ENCODE measurements at places on chromosomes 5 and 9.

- DNase-seq: no peak
These were observed 46.4 kb upstream of the PRRC2B start for GRCh38 chr9:131347376-131348020.

GRCh38 chr5:132011622-132012343, at the start of gene ACSL6:
TSS of gene ACSL6 (minus strand) at chr5:132011658. CDS start at chr5:132011553, 105 bp downstream.
- peak; percentile 38 for DNase-seq

GRCh38 chr5:106882035-106882434, 788.7 kb downstream of the EFNA5 start:
- no peak for DNase-seq

GRCh38 chr5:96220610-96221390, 212.2 kb downstream of the PCSK1 start:
- no peak for DNase-seq

- DNase-seq: no peak
These were observed 36.1 kb downstream of the PAPPA start for GRCh38 chr9:116189683-116190082.

GRCh38 chr9:90839183-90839728, 37.6 kb downstream of the SYK start:
- DNase-seq: no peak

GRCh38 chr5:178267245-178267644, 34.6 kb upstream of the PHYKPL start:
- no peak for DNase-seq

DNA sequence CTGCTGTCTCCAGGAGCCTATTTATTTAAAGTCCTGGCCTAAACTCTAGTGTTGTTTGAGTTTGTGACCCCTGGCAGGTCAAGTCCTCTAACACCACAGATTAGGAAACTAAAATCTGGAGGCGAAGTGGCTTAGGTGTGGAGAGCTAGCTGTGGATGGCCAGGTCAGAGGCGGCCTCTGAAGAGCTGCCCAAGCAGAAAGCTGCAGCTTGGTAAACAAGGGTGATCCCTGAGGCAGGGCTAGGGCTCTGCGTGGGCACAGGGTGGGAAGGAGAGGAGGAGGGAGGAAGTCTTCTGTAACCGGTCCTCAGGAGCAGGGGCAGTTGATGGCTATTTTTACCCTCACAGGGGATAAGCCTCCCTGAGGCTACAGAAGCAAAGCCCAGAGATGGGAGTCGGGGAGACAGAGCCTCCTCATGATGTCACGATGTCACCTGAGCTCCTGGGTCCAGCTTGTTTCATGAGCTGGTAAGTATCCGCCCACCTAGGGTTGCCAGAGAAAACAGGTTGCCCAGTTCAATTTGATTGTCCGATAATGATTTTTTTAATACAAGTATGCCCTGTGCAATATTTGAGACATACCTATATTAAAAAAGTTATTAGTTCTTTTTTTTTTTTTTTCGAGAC, 25.9 kb upstream of the BOD1 start:
- DNase-seq: no peak

DNA sequence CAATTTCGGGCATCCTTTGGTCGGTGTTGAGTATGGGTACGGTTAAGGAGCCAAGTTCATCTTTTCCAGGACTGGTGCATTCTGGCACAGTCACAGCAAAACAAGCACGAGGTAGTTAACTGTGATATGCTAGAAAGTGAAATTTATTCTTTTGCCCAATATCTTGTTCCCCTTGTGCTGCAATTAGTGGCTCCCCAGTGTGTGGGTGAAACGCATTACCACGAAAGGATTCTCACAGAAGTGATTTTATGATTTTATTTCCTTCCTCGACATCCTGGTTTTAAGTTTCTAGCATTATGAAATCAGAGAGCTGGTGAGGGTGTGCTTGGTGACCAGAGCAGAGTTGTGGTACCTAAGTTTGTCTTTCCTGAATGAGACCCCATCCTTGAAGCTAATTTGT, 1.5 kb downstream of the FRMPD1 start:
- no peak for DNase-seq

DNA sequence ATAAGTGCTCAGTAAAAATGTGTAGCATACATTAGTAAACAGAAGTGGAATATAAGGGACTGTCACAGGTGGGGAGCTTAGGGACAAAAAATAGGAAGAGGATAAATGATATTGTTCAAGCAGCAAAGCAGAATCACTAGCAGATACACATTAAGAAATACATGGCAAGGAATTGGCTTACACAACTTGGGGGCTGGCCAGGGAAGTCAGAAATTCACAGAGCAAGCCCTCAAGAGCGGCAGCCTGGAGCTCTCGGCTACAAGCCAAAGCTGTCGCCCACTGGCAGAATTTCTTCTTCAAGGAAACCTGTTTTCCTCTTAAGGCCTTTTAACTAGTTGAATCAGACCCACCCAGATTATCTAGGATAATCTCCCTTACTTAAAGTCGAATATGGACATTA, 73.0 kb upstream of the SMIM23 start:
- DNase-seq: no peak

GRCh38 chr5:89418407-89419085, 535.6 kb upstream of the MEF2C start:
- no peak for DNase-seq

DNA sequence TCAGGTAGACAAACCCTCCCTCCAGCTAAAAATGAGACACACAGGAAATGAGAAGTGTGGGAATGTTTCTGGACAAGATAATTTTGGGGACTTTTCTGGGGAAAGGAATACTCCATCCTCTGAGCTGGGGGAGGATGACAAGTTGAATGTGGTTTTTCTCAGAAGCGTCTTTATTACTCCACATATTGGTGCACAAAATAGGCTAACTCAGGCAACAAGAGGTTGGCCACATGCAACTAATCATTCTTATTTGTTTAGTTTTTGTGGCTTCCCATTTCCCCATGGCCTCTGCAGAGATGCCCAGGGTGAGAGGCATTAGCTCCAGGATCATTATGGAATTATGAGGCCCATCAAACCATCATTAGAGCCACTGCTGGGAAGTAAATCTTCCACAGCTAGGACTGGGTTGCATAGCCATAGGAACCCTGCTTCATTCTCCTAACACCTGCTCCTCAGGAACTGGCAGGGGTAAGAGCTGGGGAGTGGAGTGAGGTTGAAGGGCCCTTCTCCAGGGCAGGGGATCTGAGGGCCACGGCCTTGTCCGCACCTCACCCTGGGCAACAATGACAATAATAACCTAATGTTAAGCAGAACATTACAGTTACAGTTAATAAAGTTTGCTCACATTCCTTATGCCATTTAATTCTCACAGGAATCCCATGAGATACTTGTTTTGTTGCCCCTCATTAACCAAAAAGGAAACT, 9.3 kb upstream of the SIL1 start:
- DNase-seq: no peak

DNA sequence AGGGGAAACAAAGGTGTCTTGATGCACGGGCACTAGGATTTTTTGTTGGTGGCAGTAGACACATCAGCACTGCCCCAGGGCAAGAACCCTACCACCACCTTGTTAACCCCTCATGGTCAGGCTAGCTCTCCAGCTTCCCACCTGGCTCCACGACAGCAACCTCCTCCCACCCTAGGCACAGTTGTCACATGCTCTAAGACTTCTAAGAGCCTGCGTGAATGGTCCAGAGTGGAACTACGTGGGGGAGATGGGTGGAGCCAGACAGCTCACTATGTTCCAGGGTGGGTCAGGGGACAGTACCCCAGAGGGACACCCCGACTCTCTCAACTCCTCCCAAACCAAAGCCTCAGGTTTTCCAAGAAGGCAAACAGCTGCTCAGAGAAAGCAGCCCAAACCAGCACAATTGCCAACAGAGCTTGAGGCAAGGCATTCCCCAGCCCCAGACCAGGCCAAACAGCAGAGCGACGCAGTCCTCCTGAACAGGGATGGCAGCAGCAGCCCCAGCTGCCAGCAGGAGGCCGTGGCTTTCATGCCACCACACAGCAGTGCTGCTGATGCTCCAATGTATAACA, 78.0 kb downstream of the NRG2 start:
- no peak for DNase-seq

- no peak for DNase-seq
These were observed 44.1 kb downstream of the TJP2 start for GRCh38 chr9:69218166-69218565.

DNA sequence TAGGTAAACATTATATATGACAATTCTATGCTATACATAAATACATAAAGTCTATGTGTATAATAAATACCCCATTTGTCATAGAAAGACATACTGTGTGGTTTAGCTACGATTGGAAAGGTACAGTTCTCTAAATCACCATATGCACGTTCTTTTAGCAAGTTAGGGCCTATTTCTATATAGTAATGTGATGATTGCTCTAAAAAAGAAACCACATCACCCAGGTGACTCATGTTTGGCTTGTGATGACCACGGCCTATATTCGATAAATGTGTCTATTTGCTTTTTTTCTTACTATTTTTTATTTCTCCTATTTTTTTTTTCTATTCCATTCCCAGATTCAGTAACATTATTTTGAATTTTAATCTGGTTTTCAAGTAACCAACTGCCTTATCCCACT, 34.7 kb downstream of the RETREG1 start:
- no peak for DNase-seq

GRCh38 chr9:125493881-125494652, 212.9 kb downstream of the MAPKAP1 start:
- DNase-seq: no peak

DNA sequence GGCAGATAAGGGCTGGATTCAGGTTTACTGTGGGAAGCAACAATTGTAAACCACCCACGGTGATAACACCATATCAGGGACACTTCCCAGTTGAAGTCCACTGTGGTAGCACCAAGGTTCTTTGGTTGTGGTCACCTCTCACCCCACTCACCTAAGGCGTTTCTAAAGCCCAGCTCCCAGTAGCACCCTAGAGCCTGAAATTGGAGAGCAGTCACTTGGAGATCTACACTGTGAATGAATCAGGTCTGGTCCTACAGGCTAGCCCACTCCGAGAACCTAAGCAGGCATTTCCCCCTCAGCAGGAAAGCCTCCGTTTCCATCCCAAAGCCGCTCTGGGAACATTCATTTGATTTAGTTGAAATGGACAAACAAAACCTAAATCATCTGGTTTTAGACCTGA, 191.3 kb downstream of the TTC39B start:
- DNase-seq: no peak

GRCh38 chr5:56585999-56586691, 229.2 kb upstream of the MAP3K1 start:
- no peak for DNase-seq

DNA sequence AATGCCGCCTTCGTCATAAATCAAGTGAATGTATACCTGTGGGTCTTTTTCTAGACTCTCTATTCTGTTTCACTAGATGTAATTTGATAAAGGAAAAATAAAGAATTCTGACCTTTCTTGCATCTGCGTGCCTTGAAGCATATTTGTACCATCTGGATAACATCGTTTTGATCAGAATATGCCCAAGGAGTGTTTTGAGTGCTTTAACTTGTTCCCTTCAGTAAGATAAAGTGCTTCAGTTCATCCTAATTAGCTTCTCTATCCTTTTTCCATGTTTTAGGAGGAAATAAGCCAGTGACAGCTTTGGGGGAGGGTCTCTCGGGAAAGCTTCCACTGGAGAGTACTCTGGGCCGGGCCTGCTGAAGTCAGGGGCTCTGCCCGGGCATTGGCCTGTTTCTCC, 113.5 kb upstream of the DAP start:
- no peak for DNase-seq

DNA sequence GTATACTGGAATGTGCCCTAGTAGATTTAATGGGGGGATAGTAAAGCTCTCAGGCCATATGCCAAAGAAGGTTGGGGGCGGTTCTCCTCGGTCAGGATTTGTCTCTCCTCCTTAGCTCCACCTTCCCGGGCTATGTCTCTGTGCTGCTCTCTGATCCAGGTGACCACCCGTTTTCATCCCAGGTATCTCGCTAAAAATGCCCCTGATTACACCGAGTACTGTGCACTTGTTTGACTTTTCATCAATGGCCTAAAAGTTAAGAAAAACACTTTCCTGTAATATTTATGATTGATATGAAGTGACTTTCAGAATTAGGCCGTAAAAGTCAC, 724 bp downstream of the NDUFS6 start:
- no peak for DNase-seq

- DNase-seq: no peak
These were observed 36.1 kb downstream of the TLE1 start for GRCh38 chr9:81653240-81653639.

DNA sequence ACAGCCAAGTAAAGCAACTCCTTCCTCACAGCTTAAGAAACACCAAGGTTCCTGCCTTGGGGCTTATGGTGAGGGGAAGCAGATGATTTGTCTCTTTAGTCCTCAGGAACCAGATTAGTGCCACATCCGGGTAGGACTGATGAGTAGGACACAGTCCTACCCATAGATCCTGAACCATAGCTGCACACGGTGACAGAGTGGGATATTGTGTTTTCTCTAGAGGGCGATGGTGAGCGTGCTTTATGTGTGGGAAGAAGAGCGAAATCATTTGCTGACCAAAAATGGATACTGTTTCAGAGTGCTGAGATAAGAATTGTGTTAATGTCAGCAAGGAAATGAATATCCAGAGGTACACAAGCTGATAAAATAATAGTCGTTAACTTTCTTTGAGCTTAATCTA, 209.0 kb upstream of the FBXL7 start:
- DNase-seq: no peak

GRCh38 chr9:89941875-89942274, 337.1 kb downstream of the GADD45G start:
- no peak for DNase-seq

- no peak for DNase-seq
These were observed 106.6 kb downstream of the PLCXD3 start for GRCh38 chr5:41403846-41404245.

GRCh38 chr5:175129619-175130018, 314.4 kb downstream of the DRD1 start:
- no peak for DNase-seq

- no peak for DNase-seq
These were observed 60.7 kb downstream of the MAN2A1 start for GRCh38 chr5:109750463-109750862.

DNA sequence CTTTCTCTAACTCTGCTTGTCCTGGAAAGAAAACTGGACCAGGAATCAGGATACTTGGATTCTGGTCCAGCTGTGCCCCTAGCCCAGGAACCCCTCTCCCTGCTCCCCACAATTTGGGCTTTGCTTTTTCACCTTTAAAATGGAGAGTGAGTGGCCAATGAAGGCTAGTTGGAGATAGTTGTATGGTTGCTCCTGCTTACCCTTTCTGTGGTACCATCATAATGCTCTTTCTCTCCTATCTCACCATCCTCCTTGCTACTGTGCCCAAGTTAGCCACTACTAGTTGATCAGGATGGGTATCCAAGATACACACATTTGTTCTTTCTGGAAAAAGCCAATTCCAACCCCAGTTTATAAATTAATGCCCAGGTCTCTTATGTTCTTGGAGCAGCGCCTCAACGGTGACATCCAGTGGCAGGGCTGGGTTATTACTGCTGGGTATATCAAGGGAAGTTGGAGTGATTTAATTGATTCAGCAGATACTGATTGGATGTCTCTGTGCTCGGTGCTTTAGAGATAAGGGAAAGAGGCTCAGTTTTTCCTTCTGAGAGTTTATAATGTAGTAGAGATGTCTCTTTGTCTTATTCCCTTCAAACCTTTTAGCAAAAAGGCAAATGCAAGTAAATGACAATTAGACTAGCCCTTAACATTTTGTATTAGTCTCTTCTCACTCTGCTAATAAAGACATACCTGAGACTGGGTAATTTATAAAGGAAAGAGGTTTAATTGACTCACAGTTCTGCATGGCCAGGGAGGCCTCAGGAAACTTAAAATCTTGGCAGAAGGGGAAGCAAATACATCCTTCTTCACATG, 38.5 kb downstream of the FAXDC2 start:
- no peak for DNase-seq
